ENCODE measurements at places on chromosomes 3 and 15.

DNA sequence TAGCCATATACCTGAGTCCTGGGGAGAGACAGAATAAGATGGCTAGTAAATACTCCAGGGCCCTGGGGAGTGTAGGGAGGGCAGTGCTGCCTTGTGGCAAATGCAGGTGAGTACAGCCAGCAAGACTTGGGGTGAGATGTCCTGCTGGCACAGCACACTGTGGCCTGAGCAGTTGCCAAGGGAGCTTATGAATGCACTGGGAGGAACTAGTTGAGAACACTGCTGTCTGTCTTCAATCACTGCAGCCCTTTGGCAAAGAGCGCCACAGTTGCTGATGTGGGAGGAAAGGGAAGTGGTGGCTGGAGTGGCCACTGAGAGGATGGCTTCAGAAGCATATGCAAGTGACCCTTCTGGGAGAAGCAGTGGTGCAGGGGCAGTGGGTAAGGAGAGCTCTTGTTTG is 264.6 kb downstream of the RORA start:
- peaks cover 2% of the 10 kb centered on the region for H3K27me3 ChIP-seq
- no peaks in the 10 kb centered on the region for H3K4me1 ChIP-seq
- no peak for DNase-seq
- H3K4me3 ChIP-seq: no peak overlapping the region

- no peak overlapping the region for H3K4me3 ChIP-seq
- no peaks in the 10 kb centered on the region for H3K4me1 ChIP-seq
- DNase-seq: no peak
- H3K27me3 ChIP-seq: no peaks in the 10 kb centered on the region
Measured at GRCh38 chr3:105459566-105460290, 93.0 kb downstream of the ALCAM start.

DNA sequence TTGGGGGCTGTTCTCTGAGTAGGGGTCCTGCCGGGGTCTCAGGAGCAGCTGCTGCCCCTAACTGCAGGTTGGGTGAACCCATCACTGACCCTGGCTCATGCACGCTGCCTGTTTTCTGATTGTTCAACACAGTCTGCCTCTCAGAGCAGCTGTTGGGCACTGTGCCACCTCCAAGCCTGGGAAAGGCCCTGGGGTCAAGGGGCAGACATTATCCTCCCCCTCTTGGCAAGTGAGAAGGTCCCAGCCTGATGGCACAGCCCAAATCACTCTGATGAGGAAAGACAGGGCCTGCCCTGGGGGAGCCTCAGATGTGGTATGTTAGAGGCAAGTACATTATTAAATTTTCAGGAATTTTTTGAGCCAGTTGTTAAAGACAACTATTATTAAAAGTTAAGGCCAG is 14.1 kb upstream of the GNAT1 start:
- H3K36me3 ChIP-seq: no peaks in the 10 kb centered on the region
- DNase-seq: no peak
- no peak overlapping the region for H3K27ac ChIP-seq
- no peaks in the 10 kb centered on the region for H3K27me3 ChIP-seq
- no peak overlapping the region for H3K4me3 ChIP-seq

DNA sequence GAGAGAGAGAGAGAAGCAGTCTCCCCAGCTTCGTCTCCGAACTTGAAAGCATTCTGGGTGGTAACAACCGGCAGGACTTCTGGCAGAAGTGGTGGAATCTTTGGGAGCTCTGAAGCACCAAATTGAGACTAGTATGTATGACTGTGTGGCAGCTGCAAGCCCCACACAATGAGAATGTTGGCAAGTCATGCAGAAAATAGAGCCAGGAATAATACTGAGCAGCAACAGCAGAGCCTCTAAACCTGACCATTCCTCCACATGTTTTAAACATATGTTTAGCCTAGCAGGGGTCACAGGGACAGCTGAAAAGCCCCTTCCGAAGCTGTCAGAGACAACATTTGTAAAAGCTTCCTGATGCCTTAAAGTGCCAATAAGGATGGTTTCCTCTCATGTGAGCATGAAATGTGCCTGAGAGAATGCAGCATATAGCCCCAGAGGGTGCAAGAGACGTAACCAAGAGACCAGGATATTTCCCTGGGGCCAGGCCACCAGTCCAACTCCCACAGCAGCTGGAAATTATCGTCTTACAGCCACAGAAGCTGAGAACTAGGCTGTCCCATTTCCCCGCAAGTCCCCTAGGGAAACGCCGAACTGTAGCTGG is 178.6 kb upstream of the CCDC54 start:
- DNase-seq: no peak
- no peaks in the 10 kb centered on the region for H3K27me3 ChIP-seq
- H3K27ac ChIP-seq: no peak overlapping the region
- H3K4me1 ChIP-seq: no peaks in the 10 kb centered on the region
- no peaks in the 10 kb centered on the region for H3K36me3 ChIP-seq

DNA sequence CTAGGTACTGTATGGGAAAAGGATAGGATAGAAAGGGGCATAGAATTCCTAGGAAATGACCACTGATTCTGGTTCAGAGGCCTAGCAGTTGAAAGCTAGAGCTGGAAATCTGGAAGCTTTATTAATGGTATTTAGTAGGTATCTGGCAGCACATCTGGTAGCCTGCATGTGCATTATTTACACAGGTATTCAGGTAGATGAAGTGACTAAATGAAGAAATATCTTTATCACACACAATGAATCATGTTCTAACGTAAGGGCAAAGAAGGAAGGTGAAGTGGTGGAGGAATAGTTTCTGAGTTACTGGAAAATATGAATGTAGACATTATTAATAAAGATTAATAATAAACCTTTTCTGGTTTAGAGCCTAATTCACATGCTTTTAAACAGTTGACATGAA is 119.9 kb downstream of the MBNL1 start:
- no peak overlapping the region for H3K27ac ChIP-seq
- no peaks in the 10 kb centered on the region for H3K4me1 ChIP-seq
- DNase-seq: no peak
- H3K4me3 ChIP-seq: no peak overlapping the region
- H3K36me3 ChIP-seq: peaks cover 36% of the 10 kb centered on the region

- no peak overlapping the region for H3K27ac ChIP-seq
- no peak for DNase-seq
- H3K4me1 ChIP-seq: no peaks in the 10 kb centered on the region
- H3K36me3 ChIP-seq: peaks cover 8% of the 10 kb centered on the region
- H3K27me3 ChIP-seq: no peaks in the 10 kb centered on the region
- no peak overlapping the region for H3K4me3 ChIP-seq
Measured at GRCh38 chr3:141619450-141619849, 118.6 kb upstream of the RNF7 start.

DNA sequence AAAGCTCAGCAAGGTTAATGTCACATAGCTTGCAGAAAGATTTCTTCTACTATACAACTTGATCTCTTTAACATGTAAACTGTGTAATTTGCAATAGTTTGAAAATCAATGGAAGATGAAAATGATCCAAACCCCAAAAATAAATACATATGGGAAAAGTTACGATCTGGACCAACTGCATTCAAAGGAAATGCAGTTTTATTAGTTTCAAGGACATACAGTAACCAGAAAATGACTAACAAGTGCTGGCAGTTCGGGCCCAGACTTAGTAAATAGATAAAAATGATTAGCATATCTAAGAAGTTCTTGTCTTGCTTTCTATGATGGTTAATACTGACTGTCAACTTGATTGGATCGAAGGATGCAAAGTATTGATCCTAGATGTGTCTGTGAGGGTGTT is 37.3 kb upstream of the LEKR1 start:
- H3K27ac ChIP-seq: no peak overlapping the region
- no peaks in the 10 kb centered on the region for H3K4me1 ChIP-seq
- no peak overlapping the region for H3K4me3 ChIP-seq
- no peaks in the 10 kb centered on the region for H3K27me3 ChIP-seq

DNA sequence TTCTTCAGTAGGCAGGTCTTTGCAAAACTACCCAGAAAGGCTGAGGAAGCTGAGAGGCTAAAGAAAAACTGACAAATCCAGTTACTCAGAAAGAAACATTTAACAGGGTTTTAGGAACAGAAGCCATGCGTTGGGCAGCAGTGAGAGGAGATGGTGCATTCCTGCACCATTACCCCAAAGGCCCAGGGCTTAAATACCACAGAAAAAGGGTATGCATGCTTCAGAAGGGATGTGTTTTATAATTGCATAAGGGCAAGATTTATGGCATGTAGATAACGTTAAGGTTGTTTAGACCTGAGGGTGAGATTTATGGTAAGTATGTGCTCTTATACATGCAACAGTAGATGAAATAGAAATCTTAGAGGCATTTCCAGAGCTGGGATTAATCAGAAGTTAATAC is 10.0 kb downstream of the C3orf52 start:
- H3K27ac ChIP-seq: no peak overlapping the region
- H3K27me3 ChIP-seq: no peaks in the 10 kb centered on the region
- H3K36me3 ChIP-seq: peaks cover 3% of the 10 kb centered on the region
